Stimulated activated naive CD4-positive, alpha-beta T cell (primary cell): ENCODE measurements at places on chromosomes 2 and 18.

DNA sequence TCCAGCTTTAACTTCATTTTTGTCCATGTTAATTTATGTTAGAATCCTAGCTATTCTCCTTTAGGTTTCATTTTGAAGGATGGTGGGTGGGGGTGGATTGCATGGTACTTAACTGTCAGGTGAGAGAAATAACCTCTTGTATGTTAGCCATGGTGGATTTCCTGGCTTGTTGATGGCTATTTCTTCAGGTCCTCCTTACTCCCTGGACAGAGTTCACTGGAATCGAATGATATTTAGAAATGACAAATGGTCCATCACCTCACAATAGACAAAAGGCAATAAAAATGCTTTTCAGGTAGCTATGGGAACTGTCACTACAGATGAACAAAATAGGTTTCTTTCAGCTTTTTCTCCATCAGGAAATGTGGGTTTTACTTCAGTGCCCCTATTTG is 91.7 kb downstream of the EML6 start:
- DNase-seq = no peak

- DNase-seq = no peak
Observed at GRCh38 chr2:138421971-138422335, 79.6 kb upstream of the SPOPL start.

GRCh38 chr2:20333738-20334137 is 16.9 kb downstream of the PUM2 start:
- DNase-seq = no peak

GRCh38 chr2:13091861-13092378 is 375.2 kb downstream of the TRIB2 start:
- no peak for DNase-seq

DNA sequence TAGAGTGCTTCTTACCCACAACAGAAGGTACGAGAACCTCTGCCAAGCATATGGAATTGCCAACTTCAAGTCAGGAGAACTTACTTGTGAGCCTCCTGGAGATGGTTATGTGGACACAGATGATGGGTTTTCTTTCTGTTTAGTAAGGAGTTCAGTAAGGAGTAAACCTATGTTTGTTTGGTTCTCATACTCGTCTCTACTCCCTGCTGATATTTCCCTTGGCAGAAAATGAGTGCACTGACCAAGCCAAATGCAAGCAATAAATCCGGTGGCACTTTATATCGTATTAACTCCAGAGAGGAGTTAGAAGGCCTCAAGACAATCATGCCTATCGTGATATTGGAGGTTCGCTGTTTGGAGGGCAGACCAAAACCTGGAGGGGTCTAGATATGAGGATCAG is 83.2 kb upstream of the CYP1B1 start:
- DNase-seq = no peak

GRCh38 chr18:80232030-80232429 is 15.3 kb downstream of the PARD6G start:
- DNase-seq = no peak

DNA sequence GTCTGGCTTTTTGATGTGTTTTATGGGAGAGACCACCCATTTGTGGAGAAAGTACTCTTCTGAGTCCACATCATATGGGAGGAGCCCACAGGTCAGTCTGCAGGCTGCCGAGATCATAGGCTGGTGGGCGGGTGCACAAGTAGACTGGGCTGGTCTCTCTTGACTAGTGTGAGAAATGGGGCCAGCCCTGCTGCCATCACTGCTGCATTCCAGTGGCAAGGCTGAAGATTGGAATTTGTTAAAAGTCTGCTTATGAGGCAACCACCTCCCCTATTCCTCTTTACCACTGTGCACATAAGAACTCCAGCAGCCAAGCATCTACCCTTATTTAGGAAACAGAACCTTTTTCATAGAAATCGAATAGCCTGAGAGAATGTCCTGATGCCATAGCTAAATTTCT is 200.7 kb downstream of the DIS3L2 start:
- DNase-seq = no peak

DNA sequence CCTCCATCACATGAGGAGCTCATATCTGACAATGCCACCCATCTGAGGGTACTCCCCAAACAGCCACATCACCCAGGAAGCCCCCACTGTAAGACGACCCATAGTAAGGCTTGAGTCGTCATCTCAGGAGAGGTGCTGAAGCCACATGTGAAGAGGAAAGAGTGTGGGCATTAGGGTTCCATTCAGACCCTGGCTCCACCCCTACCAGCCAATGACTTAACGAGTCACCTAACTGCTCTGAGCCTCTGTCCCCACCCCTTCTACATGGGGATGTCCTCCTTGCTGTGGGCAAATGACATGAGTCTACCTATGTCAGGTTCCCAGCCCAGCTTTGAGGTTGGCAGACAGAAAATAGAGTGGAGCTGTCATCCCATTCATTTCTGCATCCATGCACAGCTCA is 46.3 kb downstream of the C1QL2 start:
- no peak for DNase-seq

- DNase-seq = no peak
Observed at GRCh38 chr2:63990072-63990471, 29.2 kb downstream of the VPS54 start.

DNA sequence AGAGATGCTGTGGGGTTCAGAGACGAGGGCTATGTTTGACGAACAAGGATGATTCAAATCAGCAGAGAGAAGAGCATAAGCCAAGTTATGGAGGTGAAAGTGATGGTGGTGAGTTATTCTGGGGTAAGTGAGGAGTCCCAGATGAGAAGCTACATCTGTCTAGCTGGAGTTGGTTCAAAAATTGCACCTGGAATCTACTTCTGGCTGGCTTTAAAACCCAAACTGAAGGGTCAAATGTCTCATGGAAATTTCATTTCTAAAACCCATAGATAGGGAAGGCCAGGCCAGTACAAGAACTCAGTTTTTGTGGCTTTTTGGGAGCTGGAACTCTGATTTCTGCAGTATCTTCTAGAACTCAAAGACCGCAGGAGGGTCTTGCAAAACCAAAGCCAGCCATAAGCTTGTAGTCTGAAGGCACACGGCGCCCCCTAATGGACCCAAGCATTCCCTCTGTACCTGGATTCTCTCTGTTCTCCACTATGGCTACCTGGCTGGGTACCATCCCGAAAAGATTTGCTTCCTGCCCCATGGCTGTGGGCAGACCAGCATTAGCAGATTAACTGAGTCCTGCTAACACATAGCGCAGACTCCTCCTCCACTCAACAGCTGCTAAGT is 229.1 kb upstream of the SLC14A2 start:
- DNase-seq = no peak

- DNase-seq = no peak
Observed at GRCh38 chr18:10116574-10116973, 202.8 kb downstream of the VAPA start.

DNA sequence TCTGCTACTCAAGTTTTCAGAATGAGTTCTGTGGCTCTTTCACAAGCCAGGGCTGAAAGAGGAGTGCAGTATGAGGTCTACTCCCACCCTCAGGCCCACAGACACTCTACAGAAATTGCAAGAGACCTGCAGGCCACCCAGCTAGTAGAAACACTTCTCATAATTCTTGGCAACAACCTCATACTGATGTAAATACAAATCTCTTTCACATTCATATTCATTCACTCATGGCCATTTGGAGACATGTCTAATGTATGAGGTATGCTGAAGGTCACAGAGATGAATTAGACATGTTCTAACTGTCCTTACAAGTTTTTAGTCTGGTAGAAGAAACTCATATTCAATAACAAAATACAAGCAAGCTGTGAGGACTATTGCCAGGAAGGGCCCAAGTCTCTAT is 83.8 kb upstream of the KLHL29 start:
- DNase-seq = no peak

DNA sequence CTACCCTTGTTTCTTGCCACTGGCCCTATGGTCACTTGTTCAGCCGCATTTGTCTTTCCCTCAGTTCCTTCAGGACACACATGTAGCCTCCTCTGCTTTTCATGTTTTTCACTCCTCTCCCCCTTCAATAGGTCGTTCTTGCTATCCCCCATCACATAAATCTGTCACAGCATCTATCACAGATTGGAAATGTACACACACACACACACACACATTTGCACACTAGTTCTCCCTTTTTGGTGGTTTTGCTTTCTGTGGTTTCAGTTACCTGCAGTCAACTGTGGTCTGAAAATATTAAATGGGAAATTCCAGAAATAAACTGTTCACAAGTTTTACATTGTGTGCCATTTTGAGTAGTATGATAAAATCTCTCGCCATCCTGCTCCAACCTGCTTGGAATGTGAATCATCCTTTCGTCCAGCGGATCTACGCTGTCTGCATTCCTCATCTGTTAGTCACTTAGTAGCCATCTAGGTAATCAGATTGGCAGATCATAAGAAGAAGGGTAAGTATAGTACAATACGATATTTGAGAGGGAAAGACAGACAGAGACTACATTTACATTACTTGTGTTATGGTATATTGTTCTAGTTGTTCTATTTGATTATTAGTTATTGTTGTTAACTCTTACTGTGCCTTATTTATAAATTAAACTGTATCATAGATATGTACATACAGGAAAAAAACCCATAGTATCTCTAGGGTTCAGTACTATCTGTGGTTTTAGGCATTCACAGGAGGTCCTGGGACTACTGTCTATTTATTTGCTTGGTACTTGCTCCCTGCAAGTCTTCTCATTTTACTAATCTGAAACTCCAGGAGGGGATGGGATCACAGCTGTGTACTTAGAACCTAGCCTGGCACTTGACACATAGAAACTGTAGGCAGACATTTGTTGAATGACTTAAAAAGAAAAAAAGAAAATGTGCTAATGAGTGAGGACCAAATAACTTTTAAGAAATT is 86.1 kb upstream of the PNPT1 start:
- DNase-seq = no peak

- no peak for DNase-seq
Observed at GRCh38 chr2:191443446-191443845, 198.2 kb downstream of the MYO1B start.

GRCh38 chr2:176096243-176096985 is 3.2 kb upstream of the HOXD12 start:
- no peak for DNase-seq

DNA sequence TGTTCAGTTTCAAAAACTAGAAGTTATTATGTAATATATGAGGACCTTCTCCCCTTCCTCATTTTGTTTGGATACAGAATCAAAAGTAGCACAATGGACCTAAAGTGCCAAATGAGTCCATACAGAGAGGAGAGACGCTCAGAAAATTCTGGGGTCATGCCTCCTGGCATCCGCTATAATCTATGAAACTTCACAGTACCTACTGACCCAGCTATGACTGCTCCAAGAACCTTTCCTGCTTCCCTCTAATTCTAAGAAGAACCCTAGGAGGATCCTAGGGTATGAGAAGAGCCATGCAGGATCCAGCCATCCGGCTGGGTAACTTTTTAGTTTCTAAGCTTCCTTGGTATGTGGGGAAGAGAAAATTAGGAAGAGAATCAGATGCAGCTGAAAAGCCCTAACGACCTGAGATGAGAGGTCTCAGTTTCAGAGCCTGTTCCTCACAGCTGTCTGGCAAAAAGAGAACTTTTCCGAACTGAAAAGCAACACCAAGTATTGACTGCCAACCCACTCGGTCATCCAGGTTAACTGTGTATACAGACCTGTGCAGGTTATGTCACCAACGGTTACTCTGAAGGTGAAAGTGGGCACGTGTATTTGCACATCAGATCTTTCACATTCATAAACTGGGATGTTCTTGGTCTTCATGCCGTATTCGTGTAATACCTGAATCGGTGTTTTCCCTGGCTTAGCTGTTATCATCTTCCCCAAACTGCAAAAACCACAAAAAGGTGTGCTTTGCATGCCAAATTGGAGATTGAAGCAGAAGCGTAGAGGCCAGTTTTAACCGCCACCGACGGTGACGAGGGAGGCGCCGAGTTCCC is 1.1 kb downstream of the PRKRA start:
- DNase-seq = no peak

DNA sequence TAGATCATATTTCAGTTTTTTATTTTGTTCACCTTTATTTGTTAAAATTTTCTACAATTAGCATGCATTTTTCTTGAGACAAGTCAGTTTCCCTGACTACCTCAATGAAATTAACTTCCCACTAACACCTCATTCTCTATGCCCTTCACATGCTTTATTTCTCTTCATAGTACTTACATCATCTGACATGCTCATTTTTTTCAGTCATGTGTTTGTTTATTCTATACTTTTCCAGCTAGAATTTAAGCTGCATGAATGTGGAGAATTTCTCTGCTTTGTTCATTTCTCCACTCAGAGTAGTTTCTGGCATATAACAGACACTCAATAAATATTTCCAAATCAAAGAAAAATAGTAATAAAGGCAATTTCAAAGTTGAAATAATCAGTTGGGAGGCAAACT is 78.9 kb upstream of the SCN7A start:
- no peak for DNase-seq

- DNase-seq = no peak
Observed at GRCh38 chr2:20008703-20009102, 3.8 kb downstream of the MATN3 start.

GRCh38 chr2:208415897-208416296 is 9.3 kb downstream of the PTH2R start:
- no peak for DNase-seq

DNA sequence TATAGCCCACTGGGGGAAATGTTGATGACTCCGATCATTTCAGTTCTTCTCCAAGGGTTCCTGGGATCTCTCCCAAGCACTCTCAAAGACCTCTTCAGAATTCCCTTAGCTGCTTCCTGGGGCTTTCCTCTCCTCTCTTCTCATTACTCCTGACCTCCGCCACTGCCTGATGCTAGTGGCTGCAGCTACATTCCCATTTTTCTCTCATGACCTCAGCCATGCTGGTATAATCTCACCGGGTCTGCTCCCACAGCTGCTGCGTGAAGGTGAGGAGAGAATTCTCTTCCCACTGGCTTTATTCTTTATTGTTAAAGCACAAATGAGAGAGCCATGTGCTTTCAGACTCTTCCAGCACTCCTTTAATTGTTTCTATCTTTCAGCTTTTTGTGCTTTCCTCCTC is 312.0 kb upstream of the ETAA1 start:
- DNase-seq = no peak

GRCh38 chr2:69221960-69222751 is 164.9 kb downstream of the GFPT1 start:
- no peak for DNase-seq

DNA sequence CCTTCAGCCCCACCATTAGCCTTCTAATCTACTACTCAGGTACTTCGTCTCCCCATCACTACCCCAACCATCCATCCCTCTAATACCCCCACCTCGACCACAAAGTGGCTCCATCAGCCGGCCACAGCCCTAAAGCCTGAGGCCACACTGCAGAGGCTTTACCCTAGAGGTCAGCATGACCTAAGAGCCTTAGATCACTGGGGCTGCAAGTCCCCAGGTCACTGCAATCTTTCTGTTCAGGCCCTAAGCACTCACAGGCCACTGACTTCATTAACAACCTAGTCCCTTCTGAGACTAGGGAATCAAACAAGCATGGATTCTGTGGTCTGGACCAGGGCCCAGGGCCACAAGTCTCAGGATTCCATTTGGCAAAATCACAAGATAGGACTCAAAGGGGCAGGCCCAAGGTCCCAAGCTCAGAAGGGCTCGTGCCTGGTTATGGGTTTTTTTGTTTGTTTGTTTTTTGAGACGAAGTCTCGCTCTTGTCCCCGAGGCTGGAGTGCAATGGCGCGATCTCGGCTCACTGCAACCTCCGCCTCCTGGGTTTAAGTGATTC is 37.0 kb upstream of the PKDCC start:
- no peak for DNase-seq
